ENCODE measurements at places on chromosomes 3 and 15.

DNA sequence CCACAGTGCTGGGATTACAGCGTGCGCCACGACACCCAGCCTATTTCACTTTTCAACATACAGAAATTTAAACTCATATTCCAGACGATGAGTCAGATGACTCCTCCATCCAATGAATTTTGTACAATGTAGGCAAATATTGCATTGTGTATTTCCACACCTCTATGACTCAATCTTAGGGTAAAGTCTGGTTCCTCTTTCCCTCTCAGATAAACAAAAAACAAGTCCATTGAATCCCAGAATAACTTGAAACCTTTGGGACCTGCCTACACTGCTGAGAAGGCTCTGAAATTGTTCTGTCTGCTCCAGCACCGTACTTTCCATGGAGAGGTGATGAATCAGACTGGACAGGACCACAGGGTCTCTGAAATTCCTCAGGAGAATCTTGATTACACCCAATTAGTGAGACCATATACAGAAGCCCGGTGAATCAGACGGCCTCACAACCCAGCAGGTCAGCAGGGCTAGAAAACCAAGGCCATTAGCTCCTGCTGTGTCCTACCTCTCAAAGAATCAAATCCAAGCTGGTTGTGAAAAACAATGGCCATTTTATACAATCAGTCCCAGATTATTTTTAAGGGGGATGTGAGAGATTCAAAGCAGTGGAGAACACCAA is 112.6 kb downstream of the ERC2 start:
- no peak for DNase-seq

DNA sequence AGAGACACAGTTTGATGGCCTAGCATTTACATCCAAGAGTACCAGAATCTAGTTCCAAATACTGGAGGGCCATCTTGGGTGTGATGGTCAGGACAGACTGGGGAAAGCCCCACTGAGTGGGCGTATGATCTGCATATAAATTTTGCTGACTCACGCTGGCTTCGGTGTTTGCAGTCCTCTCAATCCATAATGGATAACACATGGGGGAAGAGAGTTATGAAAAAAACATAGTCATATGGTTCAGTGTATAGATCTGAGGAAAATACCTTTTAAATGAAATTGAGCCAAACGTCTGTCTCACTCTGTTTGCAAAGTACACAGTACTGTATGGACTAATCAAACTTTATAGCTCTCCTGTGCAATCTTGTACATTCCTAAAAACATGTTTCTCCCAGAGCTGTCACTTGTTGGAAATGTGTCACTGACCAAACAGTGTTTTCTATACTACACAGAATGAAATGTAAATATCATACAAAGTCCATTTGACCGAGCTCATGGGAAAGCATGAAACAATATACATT is 125.3 kb upstream of the THBS1 start:
- DNase-seq: no peak

GRCh38 chr15:95608371-95608770 is 722.1 kb upstream of the NR2F2 start:
- no peak for DNase-seq

GRCh38 chr3:143895805-143896204 is 47.5 kb upstream of the SLC9A9 start:
- no peak for DNase-seq

GRCh38 chr3:123060054-123060453 is 6.8 kb upstream of the PDIA5 start:
- DNase-seq: no peak

GRCh38 chr3:189192725-189193124 is 21.0 kb downstream of the TPRG1 start:
- DNase-seq: no peak

GRCh38 chr15:65578904-65579728 is 31.8 kb downstream of the INTS14 start:
- no peak for DNase-seq

GRCh38 chr3:122947196-122947595 is 80.4 kb downstream of the SEMA5B start:
- DNase-seq: no peak

GRCh38 chr3:12964711-12965612 is 108.3 kb downstream of the IQSEC1 start:
- no peak for DNase-seq

GRCh38 chr3:62332017-62332416 is 41.3 kb downstream of the FEZF2 start:
- DNase-seq: no peak

- no peak for DNase-seq
Observed at GRCh38 chr3:31300456-31301443, 232.0 kb upstream of the STT3B start.

DNA sequence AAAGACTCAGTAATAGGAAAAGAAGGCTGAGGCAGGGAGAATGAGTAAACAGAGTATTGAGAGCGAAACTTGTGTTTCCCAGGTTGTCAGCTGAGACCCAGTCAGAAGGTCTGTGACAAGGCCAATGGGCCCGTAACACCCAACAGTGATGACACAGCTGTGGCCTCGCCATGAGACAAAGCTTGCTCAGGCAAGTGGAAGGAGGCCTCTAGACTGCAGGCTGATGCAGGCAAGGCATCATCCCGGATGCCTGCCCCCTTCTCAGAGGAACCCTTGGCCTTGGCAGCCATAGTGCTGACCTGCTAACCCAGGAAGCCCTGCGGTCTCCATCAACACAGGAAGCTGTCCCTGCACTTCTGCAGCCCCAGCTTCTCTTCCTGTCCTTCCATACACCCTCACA is 15.4 kb downstream of the RAB6B start:
- no peak for DNase-seq

GRCh38 chr15:87744815-87745214 is 511.7 kb downstream of the NTRK3 start:
- no peak for DNase-seq

DNA sequence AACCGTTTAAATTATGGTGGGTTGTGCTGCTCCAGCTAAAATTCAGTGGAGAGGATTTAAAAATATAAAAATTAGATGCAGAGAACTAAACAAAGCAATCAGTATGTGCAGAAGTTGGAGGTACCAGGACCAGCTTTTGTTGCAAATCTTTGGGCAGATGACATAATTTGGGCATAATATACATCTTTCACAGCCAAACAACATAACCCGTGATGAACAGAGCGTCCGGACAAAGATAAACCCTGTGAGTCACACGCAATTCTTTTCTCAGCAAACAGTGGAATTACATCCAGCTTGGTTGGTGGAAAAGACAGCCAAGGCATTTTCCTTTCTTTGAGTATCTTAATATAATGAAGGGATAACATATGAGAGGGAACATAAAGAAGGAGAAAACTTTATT is 419.4 kb upstream of the ADAMTS9 start:
- no peak for DNase-seq

DNA sequence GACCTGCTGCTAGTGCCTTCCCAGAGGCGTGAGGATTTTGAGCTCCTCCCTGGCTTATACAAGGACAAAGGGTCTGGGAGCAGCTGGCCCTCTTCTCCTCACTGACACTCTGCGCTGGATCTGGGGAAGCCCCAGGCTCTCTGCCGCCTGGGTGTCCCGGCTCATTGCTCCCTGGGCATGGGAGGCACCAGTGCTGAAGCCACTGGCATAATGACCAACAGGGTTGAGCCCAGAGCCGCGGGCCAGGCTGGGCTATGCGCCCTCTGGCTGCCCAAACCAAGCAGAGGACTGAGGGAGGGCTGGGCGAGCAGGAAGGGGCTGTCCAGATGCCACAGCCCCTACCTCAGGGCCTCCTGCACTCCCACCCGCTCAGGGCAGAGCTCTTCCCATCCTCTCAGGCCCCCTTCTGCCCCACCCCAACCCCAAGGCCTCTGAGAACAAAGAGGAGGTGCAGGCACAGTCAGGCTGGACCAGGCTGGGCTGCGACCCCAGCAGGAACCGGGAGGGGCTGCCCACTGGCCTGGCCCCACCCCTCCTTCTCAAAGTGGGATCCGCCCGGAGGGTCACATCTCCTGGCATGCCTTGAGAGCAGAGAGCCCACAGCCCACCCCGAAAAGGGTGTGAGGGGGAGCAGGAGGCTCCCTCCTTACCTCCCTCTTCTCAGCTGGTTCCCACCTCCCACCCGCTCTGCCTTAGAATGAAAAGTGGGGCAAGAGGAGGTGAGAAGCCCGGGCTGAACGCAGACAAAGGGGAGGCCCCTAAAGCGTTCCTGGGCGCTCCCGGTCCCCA is 1.6 kb downstream of the LINGO1 start:
- DNase-seq: no peak
